ENCODE measurements at places on chromosomes 7 and 10. TPM values are rescaled to one million over a fixed set of nuclear protein-coding genes. Genes with fewer than 3 reads are reported as not detected.

GRCh38 chr7:165661-166337, 26.6 kb upstream of the FAM20C start:
- H3K36me3 ChIP-seq: no peaks in the 10 kb centered on the region
- H3K4me1 ChIP-seq: no peaks in the 10 kb centered on the region
- H3K27ac ChIP-seq: no peak overlapping the region
- no peak for DNase-seq
- no peaks in the 10 kb centered on the region for H3K27me3 ChIP-seq

GRCh38 chr10:102384053-102384452, 11.5 kb upstream of the NFKB2 start:
- no peak overlapping the region for H3K4me3 ChIP-seq
- no peak overlapping the region for H3K27ac ChIP-seq
- H3K36me3 ChIP-seq: peaks cover 6% of the 10 kb centered on the region
- peak; percentile 69 for DNase-seq

DNA sequence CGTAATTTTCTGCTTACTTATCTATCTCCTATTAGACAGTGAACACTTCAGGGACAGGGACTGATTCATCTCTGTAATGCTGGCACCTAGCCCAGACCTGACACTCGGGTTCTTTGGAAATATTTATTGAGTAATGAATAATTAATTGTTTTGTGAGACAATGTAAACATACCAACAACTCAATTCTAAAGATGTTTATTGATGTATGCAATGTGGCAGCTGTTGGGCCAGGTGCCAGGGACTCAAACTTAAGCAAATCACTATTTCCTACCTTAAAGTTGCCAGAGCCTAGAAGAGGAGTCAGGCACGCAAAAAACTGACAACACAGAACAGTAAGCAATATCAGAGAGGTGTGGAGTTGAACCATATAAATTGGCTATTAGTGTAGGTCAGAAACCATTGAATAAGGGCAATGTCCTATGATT, 63.6 kb upstream of the BMPER start:
- H3K36me3 ChIP-seq: no peaks in the 10 kb centered on the region
- no peak overlapping the region for H3K4me3 ChIP-seq
- H3K4me1 ChIP-seq: no peaks in the 10 kb centered on the region
- H3K27ac ChIP-seq: no peak overlapping the region

Gene RELN
- total RNA-seq: 0.02 TPM

DNA sequence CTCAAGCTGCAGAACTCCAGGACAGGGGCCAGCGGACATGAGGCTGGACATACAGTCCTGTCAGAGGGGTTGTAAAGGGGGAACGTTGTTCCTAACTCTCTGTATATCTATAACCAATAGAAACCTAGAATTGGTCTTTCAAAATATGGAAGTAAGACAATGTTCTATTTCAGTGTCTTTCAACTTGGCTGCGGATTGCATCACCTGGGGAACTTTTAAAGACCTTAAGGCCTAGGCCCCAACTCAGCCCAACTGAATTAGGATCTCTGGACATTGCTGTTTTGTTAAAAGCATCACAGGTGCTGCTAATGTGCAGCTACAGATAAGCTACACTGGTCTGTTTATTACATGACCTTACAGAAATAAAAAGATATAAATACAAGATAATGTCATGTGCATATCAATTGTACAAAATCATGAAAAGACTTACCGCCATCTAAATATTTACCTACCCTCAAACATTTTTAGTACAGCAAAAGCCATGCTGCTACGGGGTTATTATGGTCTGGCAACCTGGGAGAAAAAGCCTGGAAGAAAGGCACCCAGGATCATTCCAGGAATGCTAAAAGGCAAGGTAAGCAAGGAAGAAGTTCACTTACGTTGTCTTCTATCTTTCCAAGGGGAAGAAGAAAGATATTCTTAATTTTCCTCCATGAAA, 169.1 kb downstream of the RAPGEF5 start:
- H3K27me3 ChIP-seq: no peaks in the 10 kb centered on the region
- H3K4me3 ChIP-seq: no peak overlapping the region
- no peaks in the 10 kb centered on the region for H3K36me3 ChIP-seq

Gene TMEM106B
- 32.6 TPM for total RNA-seq

- H3K27ac ChIP-seq: no peak overlapping the region
- H3K4me1 ChIP-seq: no peaks in the 10 kb centered on the region
- no peaks in the 10 kb centered on the region for H3K27me3 ChIP-seq
- no peak for DNase-seq
Observed at GRCh38 chr7:55031075-55031474, 12.3 kb downstream of the EGFR start.

Gene VPS37D
- total RNA-seq: 1.3 TPM

- H3K36me3 ChIP-seq: no peaks in the 10 kb centered on the region
- H3K27ac ChIP-seq: no peak overlapping the region
- DNase-seq: peak; percentile 55
- H3K27me3 ChIP-seq: no peaks in the 10 kb centered on the region
- H3K4me3 ChIP-seq: no peak overlapping the region
Observed at GRCh38 chr10:43292755-43293676, 26.2 kb upstream of the RASGEF1A start.

DNA sequence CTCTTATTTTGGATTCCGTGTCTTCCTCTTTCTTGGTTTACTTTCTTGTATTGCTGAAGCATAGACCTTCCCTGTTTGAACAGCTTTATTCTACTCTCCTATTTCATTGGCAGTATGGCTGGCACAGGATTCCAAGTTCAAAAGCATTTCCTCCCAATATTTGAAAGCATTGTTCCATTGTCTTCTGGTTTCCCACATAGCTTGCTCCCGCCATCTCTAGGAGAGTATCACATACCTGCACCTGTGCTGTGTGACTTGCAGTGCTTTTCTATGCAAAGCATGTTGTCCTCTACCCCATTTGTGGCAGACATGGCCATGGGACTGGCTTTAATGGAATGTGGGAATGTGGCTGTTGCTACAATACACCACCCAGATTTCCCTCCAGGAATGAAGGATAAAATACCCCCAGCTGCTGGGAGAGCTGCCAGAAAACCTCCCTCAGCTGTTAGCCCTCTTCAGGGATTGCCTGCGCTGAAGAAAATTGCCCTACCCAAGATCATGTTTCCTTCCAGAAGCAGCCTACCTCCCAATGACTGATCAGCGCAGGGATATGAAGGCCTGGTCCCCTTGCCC, 6.9 kb upstream of the MYOF start:
- H3K27me3 ChIP-seq: no peaks in the 10 kb centered on the region
- no peak overlapping the region for H3K27ac ChIP-seq
- H3K4me3 ChIP-seq: no peak overlapping the region
- DNase-seq: no peak
- H3K36me3 ChIP-seq: no peaks in the 10 kb centered on the region

- no peak overlapping the region for H3K27ac ChIP-seq
- DNase-seq: no peak
- H3K4me1 ChIP-seq: no peaks in the 10 kb centered on the region
- no peaks in the 10 kb centered on the region for H3K36me3 ChIP-seq
- H3K27me3 ChIP-seq: no peaks in the 10 kb centered on the region
Observed at GRCh38 chr10:26914898-26915297, 54.1 kb upstream of the ABI1 start.

Gene ZNF503
- 0.09 TPM for total RNA-seq

Measured in H9 (cell line).